Caudate nucleus (tissue), 63 donors: ENCODE measurements at places on chromosomes 4 and X.

DNA sequence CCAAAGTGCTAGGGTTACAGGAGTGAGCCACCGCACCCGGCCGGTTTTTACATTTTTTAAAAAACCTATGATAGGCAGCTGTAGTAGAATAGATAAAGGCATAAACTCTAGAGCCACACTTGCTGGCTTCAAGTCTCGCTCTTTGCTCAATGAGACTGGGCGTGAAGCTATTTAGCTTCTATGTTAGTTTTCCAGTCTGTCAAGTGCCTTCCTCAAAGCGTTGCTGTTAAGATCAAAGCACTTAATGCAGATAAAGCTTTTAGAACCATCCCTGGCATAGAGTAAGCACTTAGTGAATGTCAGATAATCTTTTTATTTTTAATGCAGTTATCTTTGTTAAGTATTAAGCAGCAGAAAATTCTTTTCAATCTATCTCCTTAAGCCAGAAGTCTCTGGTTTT is 42.0 kb upstream of the BMPR1B start:
- DNase-seq, result no peak

- DNase-seq, result no peak
These were observed 538.7 kb upstream of the SMIM31 start for GRCh38 chr4:164215113-164215741.

GRCh38 chr4:54093324-54094240 is 6.4 kb upstream of the GSX2 start:
- DNase-seq, result no peak

DNA sequence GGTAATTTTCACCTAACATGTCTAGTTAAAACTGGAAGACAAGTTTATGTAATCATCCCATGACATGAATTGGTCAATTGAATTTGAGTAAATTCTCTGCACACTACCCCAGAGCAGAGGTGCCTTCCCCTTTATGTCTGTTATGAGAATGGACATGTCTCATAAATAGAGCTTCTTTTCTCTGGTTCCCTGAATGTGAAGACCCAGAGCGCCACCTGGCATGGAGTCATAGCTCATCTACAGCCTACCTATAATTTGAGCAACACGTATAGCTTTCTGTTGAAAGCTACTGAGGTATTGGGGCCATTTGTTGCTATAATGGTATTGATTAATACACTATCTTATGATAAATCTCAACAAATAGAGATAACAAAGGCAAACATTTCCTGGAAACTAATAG is 626.5 kb upstream of the GALNTL6 start:
- DNase-seq, result no peak

- no peak for DNase-seq
These were observed 16.0 kb upstream of the HPGD start for GRCh38 chr4:174538123-174538875.

DNA sequence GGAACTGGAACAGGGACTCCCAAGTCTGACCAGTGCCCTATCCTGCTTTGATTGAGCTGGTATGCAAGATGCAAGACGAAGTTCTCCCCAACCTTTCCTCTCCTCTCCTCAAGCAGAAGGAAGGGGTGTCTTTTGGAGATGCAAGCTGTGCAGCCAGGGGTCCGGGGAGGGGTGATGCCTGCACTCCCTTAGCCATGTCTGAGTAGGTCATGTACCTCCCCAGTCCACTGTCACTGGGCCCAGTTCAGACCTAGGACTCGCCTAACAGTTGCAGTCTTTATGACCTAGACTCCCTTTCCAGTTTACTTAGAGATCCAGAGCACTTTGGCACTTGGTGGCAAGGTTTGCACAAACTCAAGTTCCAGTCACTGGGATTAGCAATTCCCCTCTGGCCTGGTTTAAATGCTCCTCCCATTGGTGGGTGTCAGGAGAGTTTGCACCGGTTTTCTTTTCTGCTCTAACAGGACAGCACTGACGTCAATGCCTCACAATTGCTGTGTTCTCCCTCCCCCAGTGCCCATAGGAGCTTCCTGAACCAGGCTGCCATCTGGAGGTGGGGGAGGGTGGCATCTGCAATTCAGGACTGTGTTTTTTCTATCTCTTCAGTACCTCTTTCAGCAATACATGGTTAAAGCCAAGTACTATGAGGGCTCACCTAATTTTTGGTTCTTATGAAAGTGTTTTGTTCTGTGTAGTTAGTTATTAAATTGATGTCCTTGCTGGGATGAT is 782.2 kb downstream of the ARAP2 start:
- no peak for DNase-seq

- no peak for DNase-seq
These were observed 413.6 kb downstream of the AFF2 start for GRCh38 chrX:148913971-148914370.

DNA sequence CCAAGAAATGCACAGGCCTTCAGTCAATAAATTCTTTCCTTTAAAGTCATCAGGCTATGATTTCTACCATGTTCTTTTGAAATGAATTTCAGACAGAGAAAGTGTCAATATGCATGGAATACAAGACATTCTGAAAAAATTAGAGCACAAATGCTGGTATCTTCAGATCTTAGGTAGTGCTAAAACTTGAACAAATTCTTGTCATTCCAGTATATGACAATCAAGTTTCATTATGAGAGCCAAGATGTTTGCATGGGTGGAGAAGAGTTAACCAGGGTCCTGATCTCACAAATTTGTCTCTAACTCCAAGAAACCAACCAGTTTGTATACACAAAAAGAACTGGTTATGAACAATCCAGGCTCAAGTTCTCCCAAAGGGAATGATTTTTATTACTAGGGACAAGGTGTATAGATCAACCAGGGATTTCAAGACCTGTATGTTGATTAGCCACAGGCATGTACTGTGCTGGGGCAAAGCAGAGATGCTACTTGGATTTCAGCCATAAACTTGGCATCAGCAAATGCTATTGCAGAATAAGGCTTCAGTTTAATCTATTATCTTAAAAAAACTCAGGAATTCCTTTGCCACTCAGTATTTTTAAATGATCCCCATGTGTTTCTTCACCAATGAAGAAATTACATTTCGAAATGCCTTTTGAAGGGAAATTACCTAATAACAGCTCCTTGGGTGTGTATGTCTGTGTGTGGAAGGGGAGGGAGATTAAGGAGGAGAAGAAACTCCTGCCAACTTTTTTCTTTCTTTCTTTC is 69.7 kb downstream of the FANCB start:
- no peak for DNase-seq

DNA sequence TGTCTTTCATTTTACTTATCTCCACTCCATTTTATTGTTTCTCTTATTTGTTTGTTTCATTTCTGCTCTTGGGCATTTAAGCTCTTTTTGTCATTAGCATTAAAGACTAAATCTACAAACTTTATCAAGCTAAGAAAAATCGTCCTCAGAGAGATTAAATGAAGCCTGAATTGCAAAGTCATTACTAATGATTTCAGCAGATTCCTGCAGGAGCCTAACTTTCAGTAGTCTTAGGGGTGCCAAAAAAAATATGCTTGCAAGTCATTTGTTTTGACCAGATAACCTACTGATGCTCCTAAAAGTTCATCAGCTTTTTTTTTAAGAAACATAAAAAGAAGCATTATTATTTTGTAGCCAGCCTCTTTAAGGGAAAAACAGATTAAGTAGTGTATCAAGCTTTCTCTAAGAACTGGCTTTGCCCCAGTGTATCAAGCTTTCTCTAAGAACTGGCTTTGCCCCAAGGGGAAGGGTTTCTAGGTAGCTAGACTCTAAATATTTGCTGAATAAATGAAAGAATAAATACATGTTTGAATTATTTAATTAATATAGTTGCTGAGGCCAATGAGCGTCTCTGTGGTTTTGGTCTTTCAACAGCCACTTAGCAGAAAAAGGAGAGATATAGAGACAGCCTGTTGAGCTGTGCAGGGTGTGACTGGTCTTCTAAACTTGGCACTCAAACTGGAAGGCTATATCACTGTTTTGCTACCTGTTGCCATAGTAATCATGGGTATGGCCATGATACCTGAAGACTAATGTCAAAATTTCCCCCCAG is 174.2 kb downstream of the BTC start:
- DNase-seq, result no peak

DNA sequence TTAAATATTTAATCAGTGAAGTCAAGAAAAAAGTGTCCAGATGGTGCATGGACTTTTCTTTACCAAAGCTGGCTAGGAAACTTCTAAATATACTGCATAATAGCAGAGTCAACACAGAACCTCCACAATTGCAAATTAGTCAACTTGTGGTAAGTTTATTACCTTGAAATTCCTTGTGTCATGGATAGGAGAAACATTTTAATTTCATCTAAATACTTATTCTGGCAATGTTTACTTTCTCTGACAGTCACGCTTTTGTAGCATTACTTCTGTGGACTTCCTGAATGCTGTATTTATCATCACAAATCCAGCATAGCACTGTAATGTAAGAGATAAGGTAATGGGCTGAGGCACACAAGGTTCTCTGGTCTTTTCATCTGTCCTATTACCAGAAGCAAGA is 2266.1 kb downstream of the PCDH7 start:
- no peak for DNase-seq

- DNase-seq, result no peak
These were observed 27.2 kb upstream of the GPRIN3 start for GRCh38 chr4:89334830-89335229.
